T-helper 2 cell (primary cell): ENCODE measurements at places on chromosomes 13 and 19.

DNA sequence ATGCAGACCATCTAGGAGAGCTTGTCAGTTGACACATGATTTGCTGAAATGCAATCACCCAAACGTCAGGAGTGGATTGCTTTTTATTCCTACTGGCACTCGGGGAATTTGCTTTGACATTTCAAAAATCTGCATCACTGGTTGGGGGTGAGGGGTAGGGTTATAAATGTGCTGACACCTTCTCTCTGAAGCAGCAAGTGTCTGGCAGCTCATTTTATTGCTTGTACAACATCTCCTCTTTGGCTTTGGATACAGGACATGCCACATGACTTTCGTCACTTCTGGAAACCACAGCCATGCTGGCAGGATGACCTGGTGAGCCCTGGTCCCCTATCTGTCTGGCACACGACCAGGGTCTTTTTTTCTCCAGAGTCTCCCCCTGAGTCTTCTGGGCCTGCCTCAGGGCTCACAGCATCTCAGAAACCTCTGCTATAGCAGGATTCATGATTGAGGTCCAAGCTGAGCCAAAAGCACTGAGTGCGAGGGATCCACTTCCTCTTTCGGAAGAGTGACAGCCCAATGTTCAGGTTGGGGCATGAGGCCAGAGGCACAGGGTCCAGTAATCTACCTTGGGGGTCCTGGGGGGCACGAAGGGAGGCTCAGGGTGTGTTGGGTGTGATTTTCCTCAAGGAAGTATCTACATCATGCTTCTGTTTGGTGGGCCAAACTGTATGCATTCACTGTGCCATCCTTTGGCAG is 60.1 kb downstream of the HSPH1 start:
- no peak for DNase-seq

GRCh38 chr13:94382517-94382916 is 97.0 kb downstream of the DCT start:
- no peak for DNase-seq

DNA sequence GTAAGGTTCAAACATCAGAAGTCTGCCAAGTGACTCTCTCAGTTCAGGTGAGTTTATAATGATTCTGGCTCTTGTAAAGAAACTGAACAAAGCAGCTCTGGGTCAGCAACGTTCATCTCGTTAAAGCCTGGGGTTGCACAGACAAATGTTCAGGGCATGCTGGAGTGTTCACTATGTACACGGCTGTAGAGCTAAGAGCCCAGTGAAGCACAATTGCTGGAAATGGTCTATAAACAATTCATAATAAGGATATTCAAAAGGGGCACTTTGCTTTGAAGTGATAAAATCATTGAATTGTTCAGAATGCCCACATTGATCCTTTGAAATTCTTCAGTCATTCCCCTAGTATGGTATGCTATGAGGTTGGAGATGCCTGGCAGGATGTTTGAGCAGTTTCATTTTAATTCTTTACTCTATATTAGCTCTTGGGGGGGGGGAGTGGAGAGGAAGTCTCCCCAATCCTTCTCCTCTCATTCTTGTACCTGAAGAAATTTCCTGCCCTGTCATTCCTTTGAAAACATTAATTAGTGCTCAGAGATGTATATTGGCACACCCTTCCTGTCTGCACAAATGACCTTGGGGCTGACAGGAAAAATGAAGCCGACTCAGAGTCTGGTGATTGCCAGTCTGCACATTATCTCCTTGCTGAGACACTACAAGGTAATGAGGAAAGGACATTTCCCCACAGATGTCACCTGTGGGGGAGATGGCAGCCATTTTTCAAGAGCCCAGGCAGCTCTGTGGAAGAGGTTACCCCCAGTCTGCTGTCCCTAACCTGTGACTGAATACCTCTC is 145.5 kb downstream of the DLEU7 start:
- DNase-seq = no peak

GRCh38 chr19:54949412-54949811 is 2.1 kb upstream of the NLRP7 start:
- DNase-seq = no peak

DNA sequence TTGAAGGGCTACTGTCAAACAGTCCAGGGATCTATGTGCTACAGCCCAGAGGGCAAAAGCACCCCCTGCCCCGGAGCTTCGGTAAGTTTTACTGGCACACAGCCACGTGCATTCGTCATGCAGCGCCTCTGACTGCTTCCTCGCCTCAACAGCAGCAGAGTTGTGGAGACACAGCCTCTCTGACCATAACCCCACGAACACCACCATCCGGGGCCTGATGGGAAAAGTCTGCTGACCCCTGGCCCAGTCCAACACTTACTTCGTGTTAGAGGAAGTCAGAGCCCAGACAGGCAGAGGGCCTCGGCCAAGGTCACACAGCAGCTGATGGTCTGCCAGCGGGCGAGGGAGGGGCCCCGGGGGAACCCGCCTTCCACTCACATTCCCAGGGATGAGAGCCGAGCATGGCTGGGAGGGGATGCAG is 5.1 kb downstream of the CBARP start:
- DNase-seq = no peak

GRCh38 chr19:3459089-3459881 is 21.0 kb downstream of the SMIM24 start:
- no peak for DNase-seq

GRCh38 chr19:51422053-51422448 is 4.6 kb upstream of the SIGLEC10 start:
- DNase-seq = peak; percentile 76

GRCh38 chr19:2016041-2016807 is 710 bp upstream of the BTBD2 start:
- peak; percentile 89 for DNase-seq

GRCh38 chr19:44732235-44733014 is 16.1 kb upstream of the BCL3 start:
- no peak for DNase-seq

GRCh38 chr19:18097217-18097992 is at the start of gene MAST3:
MAST3 (plus strand) TSS chr19:18097778; CDS start chr19:18097793, 15 bp downstream.
- DNase-seq = peak; percentile 92

DNA sequence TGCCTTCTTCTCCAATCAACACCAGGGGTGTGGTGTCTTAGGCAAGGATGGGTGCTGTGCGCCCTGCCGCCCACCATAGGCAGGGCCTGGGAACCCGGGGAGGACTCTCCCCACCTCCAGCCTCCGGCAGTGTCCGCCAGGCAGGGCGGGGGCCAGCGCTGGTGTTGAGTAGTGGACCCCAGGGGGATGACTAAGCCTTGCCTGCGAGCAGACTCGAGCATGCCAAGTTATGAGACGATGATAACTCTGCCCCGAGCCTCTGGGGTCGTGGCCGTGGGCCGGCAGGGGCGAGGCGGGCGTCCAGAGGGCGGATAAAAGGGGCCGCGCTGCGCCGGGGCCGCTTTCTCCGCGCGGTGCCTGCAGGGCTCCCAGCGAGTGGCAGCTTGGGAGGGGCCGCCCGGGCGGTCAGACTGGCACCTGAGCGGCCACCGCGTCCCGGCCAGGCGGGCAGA is at the start of gene MEDAG:
Gene MEDAG, plus strand, starts transcription at position 340 of the 452 bp plus-strand sequence. CDS start 245 bp downstream, outside the sequence.
- DNase-seq = no peak

DNA sequence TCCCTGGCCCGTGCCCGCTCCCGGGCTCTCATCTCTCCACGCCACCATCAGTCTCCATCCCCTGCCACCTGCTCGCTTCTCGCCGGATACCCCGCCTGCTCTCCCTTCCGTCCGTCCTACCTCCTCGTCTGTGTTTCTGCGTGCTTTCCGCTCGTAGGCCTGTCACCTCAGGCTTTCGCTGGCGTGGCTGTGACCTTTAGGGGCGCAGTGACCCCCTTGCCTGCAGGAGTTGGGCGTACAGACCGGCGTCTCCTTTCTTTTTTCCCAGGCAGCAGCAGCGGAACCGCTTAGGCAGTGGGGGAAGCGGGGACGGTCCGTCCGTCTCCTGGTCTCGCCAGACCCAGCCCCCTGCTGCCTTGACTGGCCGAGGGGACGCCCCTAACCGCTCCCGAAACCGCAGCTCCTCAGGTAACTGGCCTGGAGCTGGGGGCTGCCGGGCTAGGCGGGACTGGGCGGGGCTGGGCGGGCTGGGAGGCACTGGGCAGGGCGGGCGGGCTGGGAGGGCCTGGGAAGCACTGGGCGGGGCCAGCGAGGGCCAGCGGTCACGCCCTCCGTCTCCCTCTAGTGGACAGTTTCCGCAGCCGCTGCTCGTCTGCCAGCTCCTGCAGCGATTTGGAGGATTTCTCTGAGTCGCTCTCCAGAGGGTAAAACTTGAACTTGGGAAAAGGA is 6.3 kb downstream of the PGLYRP1 start:
- peak; percentile 79 for DNase-seq

GRCh38 chr13:106096661-106097092 is 438.8 kb downstream of the EFNB2 start:
- DNase-seq = no peak

DNA sequence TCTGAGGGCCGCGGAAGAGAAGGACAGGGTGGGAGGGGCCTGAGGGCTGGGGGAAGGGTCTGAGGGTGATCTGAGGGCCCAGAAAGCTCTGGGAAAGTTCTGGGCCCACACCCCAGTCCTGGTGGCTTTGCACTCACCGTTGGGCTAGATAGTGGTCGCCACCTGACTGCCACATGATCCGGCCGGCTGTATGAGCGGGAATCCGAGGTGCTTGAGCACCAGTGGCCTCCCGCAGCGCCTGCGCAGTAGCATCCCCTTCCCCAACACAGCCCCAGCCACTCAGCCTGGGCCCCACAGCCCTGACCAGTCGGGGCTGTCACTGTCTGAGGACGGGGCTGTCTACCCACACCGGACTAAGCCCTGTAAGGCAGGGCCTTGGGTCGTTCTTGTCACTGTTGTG is 15.0 kb downstream of the PRODH2 start:
- DNase-seq = no peak

GRCh38 chr19:41951686-41952172 is 7.4 kb downstream of the RABAC1 start:
- peak; percentile 60 for DNase-seq

- DNase-seq = no peak
These were observed 396.9 kb upstream of the SLITRK1 start for GRCh38 chr13:84279166-84279565.

- DNase-seq = no peak
These were observed 94.3 kb downstream of the MBNL2 start for GRCh38 chr13:97316390-97316789.

DNA sequence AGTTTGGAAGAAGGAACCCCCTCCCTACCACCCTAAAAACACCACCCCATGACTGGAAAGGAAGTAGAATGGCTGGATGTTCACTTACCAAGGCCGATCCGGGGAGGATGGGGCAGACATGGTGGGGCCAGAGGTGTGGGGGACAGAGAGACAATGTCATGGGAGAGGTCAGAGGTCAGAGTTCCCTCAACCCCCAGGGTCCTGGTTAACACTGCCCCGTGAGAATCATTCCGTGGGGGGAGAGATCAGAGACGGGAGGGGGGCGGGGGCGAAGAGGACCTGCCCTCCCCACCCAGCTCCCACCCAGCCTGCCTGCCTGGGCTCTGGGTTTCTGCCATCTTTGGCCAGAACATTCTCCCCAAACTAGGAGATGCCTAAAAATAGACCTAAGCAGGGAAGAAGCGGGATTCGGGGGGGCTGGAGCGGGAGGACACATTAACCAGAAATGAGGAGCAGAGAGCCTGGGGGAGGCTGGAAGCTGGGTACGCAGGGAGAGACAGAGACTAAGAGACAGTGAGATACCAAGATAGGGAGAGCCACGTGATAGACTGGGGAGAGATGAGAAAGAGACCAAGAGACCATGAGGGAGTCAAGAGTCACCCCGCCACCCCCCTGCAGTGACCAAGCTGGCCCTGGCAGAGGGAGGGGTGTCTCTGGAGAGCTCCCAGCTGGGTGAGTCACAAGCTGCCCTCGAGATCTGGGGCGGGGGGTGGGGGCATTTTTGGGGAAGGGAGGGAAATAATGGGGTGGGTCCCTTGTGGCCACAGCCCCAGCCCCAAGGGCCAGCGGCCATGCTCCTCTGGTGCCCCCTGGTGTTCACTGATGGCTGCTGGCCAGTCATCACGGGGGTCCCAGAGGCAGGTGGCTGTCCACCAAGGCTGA is 6.1 kb upstream of the KANK2 start:
- DNase-seq = no peak

DNA sequence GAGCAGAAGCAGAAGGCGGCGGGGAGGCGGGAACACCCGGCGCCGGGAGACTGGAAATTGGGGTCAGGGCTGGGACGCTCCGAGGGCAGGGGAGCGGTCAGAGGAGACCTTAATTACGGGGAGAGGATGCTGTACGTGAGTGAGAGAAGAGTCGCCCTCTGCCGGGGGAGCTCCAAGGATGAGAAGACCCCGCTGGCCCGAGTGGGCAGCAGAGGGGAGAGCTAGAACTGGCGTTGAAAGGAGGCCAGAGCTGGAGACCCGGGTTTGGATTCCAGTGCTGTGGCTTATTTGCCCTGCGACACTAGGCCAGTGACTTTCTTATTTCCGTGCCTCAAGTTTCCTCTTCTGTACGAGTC is 536 bp downstream of the FAM32A start:
- DNase-seq = no peak

GRCh38 chr19:51002542-51003311 is 1.3 kb upstream of the KLK8 start:
- peak; percentile 15 for DNase-seq

GRCh38 chr13:76929851-76930374 is 18.4 kb upstream of the ACOD1 start:
- DNase-seq = no peak

DNA sequence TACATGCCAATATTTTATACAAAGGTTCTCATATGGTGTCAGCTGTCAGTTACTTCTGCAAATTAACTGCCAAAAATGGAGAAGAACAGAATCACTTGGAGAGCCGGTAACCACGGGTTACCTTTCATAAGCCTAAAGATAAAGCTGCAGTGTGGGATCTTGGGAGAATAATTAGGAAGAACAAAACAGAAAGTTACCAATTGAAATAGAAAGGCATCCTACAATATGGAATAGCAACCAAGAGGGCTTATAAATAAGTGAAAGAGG is 74.2 kb downstream of the TSHZ3 start:
- no peak for DNase-seq

GRCh38 chr19:18906605-18907519 is 10.9 kb upstream of the CERS1 start:
- no peak for DNase-seq

DNA sequence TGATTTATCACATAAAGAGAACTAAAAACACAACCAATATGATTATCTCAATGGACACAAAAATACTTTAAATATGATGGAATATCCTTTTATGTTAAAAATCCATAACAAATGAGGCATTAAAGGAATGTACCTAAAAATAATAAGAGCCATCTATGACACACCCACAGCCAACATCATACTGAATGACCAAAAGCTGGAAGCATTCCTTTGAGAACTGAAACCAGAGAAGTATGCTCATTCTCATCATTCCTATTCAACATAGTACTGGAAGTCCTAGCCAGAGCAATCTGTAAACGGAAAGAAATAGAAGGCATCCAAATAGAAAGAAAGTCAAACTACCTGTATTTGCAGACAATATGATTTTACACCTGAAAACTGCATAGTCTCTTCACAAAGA is 671.0 kb downstream of the SLITRK1 start:
- no peak for DNase-seq

DNA sequence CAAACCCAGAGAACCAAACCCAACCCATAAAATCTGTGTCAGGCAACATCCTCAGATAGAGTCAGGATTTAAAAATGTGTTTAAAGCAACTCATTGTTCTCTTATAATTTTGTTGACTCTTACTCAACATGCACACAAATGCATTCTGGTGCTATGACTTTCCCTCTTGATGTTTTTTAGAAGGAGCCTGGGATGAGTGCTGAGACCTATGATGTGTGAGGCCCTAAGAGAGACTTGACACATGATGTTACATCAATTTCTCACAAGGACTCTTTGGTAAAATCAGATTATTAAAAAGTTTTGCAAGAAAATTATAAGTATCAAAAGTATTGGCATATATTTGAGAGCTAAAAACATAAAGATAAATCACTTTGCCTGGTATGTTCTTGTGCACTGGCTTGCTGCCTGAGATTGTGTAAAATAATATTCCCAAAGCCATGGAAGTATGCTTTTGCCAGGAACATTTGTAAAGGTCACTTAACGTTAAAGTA is 173.9 kb downstream of the DCLK1 start:
- DNase-seq = no peak

GRCh38 chr13:43289470-43290255 is 266.3 kb downstream of the DNAJC15 start:
- DNase-seq = no peak
